ENCODE measurements at places on chromosomes 7 and 10.

- no peak for DNase-seq
These were observed 133.6 kb upstream of the RET start for GRCh38 chr10:42943025-42943818.

GRCh38 chr10:28765641-28766040 is 88.3 kb downstream of the BAMBI start:
- no peak for DNase-seq

DNA sequence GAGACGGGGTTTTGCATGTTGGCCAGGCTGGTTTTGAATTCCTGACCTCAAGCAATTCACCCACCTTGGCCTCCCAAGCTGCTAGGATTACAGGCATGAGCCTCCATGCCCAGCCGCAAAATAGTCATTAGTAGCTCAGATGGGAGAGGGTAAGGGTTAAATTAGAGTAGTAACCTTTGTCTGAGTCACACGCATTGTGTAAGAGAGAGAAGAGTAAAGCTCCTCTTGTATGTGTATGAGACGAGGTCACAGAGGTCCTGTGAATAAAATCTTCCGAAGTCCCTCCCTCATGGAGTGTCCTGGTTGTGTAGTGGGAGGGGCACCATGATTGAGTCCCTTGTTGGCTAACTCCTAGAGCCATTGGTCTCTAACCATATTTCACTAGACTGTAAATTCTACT is 85.2 kb upstream of the CDC14C start:
- no peak for DNase-seq

- DNase-seq: no peak
These were observed 51.3 kb downstream of the GLI3 start for GRCh38 chr7:42185726-42186125.

DNA sequence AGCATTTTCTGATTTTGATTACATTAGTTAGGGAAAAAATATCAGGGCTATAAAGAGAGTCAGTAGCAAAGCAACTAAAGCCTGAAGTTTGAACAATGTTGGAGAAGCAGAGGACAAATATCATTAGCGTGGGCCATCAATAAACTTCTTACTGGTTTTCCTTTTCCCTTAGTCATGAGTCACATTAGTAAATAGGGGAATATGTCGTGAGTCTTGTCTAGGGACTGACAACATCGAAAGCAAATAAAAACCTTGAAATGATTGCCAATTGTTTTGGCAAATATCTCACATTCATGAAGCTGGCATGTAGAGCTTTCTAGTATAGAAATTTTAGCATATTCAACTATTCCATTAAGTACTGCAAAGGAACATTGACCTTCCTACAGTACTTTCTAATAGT is 806.0 kb upstream of the SORCS1 start:
- no peak for DNase-seq

DNA sequence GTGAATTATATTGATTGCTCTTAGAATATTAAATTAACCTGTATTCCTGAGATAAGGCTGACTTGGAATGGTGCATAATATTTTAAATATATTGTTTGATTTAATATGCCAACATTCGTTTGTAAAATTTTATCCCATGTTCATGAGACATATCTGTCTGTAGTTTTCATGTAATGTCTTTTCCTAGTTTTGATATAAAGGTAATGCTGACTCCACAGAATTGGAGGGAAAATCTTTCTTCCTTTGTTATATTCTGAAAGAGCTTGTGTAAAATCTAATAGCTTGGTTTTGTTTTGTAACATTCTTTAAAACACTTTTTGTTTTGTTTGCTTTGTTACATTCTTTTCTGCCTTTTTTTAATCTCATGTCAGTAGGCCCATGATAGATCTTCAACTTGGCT is 657.0 kb downstream of the DNAJB9 start:
- DNase-seq: no peak

DNA sequence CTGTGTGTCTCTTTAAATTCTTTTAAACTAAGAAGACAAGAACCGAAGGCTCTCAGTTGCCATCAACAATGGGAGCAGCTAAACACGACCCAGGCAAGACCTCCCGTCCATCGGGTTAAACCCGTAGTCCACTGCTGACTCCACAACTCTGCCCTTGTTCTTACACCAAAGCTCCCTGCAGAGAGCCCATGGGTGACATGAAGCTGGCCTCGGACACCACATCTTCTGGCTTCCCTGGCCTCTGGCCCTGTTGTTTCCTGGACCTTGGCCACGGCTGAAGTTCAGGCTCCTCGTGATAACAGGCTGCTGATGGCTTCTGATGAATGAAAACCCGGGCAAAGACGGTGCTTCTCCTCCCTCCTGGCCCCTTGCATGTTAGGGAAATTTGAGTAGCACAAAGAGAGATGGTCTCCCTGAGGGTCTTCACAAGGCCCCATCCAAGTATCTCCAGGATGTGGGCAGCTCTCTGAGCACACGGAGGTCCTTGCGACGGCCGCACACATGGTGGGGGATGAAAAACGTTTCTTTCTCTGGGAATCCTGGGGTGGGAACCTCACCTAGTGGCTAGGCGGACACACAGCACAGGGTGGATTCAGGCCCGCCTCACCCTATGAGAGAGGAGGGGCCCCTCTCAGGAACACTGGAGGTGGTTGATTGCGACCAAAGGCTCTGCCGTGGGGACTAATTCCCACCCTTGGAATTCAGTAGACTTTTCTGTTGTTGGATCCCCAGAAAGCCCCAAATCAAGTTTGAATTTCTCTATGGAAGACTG is 271.1 kb downstream of the ADARB2 start:
- DNase-seq: no peak

GRCh38 chr7:104960741-104961448 is 53.1 kb upstream of the KMT2E start:
- peak; percentile 99 for DNase-seq

- DNase-seq: peak; percentile 91
These were observed 6.9 kb downstream of the IFIT1B start for GRCh38 chr10:89384474-89385340.

DNA sequence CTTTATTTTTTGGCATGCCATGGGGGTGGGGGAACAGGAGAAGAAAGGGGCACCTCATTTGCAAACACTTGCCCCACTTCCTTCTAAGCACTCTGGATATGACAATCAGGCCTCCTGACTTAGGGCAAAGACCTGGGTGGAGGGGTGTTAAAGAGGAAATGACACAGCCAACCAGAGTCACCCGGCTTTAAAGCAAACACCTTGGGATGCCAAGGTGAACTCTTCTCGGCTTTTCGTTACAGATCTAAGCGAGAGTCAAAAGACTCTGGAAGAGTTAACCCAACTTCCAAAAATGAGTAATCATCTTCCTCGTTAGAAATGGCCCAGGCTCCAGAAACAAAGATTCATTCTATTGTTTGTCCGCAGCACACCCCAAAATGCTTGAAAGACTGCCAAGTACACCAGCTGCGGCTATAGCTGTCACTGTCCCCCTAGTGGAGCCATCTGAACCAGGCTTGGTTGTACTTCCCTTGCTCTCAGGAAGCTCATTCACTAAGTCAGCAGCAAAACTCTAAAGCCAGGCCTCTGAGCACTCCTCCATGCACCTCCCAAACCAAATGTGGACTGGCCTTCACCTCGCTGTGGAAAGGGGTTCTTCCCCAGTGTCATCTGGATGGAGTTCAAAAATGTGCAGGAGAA is 24.8 kb downstream of the FAM53B start:
- peak; percentile 68 for DNase-seq

DNA sequence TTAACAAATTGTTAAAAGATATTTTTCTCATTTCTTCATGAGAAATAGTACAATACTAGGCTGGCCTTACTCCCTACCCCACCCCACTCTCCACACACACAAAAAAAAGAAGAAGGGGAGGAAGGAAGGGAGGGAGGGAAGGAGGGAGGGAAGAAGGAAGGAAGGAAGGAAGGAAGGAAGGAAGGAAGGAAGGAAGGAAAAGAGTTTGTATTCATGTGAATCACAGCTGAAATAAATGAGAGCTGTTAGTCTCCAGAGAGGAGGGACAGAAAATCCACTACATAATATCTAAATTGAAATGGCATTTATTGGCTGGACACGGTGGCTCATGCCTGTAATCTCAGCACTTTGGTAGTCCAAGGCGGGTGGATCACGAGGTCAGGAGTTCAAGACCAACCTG is 57.8 kb downstream of the SEMA3A start:
- DNase-seq: no peak

DNA sequence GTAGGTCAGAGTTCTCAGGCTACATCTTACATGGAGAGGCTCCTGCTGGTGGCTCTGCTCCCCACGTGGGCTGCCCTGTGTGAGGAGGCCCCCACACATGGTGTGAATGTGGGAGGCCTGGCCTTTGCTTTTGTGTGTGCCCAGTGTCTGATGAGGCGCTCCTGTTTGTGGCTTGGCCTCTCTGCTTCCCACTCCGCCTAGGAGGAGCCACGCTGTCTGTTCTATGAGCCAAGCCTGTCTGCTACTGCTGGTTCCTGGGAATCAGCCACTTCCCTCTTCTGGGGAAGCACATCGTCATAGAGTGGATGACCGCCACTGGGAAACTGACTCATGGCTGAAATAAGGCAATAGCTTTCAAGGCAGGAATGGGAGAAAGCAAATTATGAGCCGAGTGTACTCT is 87.1 kb downstream of the CYP26A1 start:
- peak; percentile 76 for DNase-seq

DNA sequence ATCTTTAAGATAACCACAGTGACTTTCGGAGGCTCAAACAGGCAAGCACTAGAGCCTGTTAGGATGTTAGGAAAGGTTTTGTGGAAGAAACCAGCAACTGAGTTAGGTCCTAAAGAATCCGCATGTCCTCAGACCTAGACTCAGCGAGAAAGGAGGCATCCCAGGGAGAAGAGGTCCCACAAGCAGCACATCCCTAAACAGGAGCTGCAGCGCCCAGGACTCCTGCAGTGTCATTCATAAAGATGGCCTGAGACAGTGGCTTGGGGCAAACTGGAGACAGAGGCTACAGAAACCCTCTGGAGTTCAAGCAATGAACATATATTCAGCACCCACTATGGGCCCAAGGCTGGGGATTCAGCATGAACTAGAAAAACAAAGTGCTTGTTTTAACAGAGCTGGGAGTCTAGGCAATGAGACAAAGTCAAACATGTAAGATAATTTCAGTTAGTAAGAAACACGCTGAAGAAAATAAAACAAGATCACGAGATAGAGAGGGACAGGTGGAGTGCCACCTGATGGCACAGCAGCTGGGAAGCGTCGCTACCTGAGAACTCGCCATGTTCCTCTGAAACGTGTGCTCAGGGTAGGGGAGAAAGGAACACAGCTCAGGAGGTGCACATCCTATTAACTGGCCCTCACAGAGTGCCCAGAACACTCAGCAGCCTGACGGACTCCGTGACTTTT is 48.1 kb downstream of the PARD3 start:
- no peak for DNase-seq

DNA sequence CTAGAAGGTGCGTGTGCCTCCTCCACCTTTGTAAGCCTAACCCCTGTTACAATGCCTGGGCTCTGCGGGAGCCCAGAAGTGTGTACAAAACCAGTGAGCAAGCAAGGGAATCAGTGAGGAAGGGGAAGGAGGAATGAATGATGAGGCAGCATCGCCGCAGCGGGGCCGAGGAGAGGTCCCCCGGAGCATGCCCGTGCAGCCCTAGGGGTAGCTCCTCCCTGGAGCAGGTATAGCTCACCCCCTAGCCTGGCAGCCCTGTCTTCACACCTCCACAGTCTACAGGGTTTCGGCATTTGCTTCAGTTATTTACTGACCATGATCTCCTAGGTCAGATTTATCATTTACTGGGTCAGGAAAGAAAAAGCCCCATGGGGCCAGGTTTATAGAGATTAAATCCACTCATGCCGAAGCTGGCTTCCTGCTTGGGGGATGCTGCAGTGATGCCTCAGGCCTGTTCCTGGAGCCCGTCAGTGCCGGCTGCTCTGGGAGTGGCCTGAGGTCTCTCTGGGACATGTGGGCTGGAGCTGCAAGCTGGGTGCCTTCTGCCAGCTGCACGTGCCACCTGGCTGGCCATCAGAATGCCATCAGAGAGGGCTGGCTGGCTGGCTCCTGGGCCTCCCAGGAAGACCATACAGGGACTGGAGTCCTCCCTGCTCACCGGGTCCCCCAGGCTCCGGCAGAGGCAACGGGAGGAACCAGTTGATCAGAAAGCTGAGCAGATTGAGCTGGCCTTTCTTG is 138.9 kb downstream of the GRK5 start:
- no peak for DNase-seq

- DNase-seq: peak; percentile 83
These were observed 136.2 kb upstream of the FZD8 start for GRCh38 chr10:35778306-35778705.

DNA sequence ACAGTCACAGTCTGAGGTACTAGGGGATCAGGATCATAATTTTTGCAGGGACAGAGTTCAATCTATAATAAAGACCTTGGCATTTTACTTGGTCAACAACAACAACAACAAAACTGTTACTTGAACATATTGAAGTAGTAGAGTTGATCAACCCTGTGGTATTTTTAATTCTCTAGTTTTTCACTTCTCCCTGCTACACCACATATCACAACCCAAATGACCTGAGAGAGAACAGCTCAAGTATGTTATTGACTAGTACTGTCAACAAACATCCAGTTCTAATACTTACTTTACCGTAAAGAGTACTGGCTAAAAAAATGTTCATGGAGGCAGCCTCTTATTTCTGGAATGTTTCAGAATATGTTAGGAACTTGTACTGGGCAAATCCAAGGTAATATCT is 90.5 kb upstream of the FAM3C start:
- DNase-seq: no peak

- DNase-seq: peak; percentile 67
These were observed 3.4 kb upstream of the HYCC1 start for GRCh38 chr7:23017309-23017708.
